ENCODE measurements at places on chromosomes 6 and 20. TPM values are rescaled to one million over a fixed set of nuclear protein-coding genes. Genes with fewer than 3 reads are reported as not detected.

The EDN1 gene
- total RNA-seq, result 16.8 TPM

The POM121L2 gene
- 0.11 TPM for total RNA-seq

The BACH2 gene
- 0.67 TPM for total RNA-seq

The FILIP1 gene
- total RNA-seq, result 6.5 TPM

GRCh38 chr6:45024610-45025009, 303.5 kb upstream of the RUNX2 start:
- no peak for DNase-seq

GRCh38 chr6:43052842-43053544, 658 bp downstream of the CUL7 start:
- DNase-seq, result peak; percentile 41

DNA sequence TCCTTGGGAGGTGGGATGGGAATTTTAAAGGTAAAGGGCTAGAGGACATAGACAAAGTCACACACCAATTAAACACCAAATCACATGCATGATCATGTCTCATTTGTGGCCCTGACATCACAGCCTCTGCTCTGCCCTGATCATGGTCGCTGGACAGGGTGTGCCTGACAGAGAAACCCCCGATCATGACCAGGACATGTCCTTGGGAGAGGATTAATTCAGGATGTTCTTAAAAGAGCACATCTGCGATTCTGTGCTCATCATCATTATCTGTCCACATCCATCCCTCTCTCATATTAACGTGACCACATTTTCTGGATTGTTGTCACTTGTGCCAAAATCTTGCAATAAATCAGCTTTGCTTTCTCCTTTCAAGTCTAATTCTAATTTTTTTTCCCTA, 7.7 kb upstream of the PBOV1 start:
- DNase-seq, result no peak

GRCh38 chr6:78530208-78530607, 337.1 kb upstream of the IRAK1BP1 start:
- no peak for DNase-seq

- DNase-seq, result no peak
These were observed 250.0 kb downstream of the UST start for GRCh38 chr6:148996815-148997214.

DNA sequence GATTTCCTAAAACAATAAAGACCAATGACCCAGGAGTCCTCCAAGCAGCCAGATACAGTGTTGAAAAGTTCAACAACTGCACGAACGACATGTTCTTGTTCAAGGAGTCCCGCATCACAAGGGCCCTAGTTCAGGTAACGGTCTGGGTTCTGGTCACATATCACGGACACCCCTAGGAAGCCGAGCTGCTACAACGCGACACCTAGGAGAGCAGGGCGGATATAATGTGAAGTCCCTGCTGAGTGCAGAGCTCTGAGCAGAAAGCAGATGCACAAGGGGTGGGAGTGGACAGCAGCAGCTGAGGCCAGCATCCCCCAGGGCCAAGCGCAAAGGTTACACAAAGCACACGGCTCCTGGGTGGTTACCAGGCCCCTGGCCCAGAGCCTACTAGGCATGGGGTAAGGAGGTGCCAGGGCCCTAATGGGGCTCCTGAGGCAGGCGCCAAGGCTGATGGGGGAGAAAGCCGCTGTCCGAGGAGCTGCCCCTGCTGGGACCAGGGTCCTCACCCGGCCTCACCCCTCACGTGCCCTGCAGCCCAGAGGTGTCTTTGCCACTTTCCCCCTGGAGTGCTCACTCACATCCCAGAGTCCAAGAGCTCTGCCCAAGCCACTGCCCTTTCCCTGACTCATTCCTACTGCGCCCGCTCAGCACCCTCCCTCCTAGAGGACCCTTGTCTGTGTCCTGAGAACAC, 8.4 kb downstream of the CST7 start:
- DNase-seq, result no peak

DNA sequence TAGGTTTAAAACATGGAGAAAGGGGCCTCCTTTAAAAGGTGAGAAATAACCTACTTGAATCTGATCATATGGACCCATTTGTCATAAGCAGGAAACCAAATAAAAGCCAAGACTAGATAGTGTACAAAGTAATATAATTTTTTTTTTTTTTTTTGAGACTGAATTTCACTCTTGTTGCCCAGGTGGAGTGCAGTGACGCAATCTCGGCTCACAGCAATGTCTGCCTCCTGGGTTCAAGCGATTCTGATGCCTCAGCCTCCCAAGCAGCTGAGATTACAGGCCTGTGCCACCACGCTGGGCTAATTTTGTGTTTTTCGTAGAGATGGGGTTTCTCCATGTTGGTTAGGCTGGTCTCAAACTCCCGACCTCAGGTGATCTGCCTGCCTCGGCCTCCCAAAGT, 89.2 kb downstream of the SASH1 start:
- no peak for DNase-seq

DNA sequence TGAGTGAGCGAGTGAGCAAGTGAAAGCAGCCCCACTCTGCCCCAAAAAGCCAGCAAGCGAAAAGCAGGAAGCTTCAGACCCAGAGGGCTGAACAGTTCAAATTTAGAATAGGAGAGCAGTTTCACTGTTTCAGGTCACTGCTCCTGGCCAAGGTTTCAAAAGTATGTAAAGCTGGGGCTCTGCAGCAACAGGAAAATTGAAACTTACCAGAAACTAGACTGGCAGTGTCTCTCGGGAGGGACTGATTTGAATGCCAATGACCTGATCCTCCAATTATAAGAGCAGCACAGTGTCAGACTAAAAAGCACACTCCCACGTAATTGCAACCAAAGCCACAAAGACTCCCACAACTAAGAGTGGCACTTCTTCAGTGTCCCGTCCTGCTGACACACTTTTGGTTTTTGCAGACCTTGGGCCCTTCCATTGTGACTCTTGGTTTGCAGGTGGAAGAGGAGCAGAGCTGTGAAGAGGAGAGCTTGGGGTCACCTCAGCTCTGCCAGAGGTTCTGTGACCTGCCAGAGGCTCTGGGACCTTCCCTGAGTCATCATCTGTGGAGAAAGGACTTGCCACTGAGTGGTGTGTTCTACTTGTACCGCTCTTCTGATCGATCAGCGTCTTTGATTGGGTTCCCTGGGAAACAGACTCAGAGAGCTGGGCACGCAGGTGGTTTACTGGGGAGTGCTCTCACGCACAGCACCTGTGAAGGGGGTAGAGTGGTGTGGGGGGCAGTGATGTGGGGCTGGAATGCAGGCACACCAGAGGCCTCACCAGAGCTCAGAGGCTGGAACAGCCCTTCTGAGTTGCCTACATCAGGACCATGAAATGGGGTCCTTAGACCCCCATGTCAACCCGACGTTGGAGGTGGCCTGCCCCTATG, 52.7 kb upstream of the PTGIS start:
- DNase-seq, result no peak

Data from left colon (tissue), 2 donors.